ENCODE measurements at places on chromosomes 13 and 19. TPM values are rescaled to one million over a fixed set of nuclear protein-coding genes. Genes with fewer than 3 reads are reported as not detected.

ZNF415 gene
- total RNA-seq, result 2.0 TPM

CYP4F12 gene
- total RNA-seq, result 87.0 TPM

KCNRG gene
- 0.30 TPM for total RNA-seq

PIH1D1 gene
- 80.8 TPM for total RNA-seq

GAPDHS gene
- total RNA-seq, result not detected

HAUS8 gene
- 29.8 TPM for total RNA-seq

CGB3 gene
- not detected for total RNA-seq

JAK3 gene
- 4.0 TPM for total RNA-seq

THSD1 gene
- total RNA-seq, result 1.8 TPM
